RKO (cell line): ENCODE measurements at places on chromosomes 16 and 17.
A peak's percentile ranks its signal among the peaks of the same experiment; 100 is the strongest.

DNA sequence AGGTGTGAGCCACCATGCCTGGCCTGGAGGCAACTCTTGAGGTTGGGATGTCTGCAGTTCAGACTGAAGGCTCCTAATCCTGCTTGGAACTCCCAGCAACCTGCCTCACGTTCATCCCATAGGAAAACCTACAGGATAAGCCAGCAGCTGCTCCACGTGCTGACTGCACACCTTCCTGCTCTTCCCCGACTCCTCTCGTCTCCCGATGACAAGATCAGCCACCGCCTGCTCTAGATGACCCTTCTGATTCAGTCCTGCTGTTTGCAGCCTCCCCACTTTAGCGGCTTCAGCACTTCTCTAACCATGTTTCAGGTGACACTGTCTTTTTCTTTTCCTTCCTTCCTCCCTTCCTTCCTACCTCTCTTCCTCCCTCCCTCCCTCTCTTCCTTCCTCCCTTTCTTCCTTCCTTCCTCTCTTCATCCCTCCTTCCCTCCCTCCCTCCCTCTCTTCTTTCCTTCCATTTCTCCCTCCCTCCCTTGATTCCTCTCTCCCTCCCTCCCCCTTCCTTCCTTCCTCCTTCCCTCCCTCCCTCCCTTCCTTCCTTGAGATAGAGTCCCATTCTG, 61.8 kb downstream of the EMP2 start:
- DNase-seq = no peak

DNA sequence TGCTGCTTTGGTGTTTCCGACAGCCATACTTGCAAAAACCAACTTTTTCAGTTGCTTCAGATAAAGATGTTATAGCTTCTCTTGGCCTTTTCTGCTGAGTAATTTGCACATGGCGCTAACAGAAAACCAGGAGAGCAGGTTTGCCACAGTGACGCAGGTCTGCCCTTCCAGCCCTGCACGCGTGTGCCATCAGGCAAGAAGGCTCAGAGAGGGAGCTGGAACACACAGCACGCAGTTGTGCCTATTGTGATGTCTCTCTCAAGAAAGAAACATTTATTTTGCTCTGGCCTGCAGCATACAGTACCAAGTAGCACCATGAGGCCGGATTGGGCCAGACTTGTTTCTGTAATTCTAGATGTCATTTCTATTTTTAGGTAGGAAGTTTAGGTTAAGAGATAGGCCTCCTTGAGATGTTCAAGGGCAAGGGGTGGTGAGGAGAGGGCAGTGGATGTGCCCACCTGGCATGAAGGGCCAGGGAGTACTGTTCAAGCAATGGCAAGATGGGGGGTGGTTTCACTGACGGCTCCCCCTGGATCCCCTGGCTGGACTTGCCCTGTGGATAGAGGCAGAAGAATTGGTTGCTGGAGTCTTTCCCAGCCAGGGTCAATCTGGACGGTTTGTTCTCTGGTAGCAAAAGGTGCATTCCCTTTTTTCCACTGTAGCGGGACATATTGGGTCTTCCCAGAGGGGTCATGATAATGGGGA, 1.9 kb downstream of the CBX2 start:
- DNase-seq = no peak

DNA sequence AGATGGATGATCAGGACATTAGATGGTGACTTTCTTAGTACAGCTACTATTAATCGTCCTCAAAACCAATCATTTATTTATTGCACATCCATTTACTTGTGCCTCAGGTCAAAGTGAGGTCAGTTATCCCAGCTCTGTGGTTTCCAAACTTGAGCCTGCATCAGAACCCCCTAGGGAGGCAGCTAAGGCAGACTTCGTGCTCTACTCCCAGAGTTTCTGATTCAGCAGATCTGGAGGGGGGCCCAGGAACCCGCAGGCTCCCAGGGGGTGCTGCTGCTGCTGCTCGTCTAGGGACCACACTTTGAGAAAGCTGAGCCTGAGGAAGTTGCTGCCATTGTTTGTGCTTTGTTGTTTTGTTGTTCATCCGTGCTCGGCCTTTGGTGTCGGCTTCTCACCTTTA, 44.0 kb upstream of the CLEC18B start:
- no peak for DNase-seq

DNA sequence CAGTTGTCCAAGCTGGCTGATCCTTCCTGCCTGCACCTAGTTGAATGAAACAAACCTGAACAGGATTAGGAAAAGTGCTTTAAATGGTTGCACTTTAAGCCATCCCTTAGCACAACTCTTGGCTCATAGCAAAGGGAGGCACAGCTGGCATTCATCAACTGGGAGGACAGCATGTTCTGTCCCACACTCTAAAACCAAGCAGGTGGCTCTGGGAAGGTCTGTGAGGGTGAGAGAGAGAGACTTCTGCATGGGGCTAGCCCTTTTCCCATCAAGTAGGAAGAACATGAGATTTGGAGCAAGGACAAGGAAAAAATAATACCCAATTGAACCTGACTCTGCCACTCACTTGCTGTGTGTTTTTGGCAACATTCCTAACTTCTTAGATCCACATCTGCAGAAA, 140.9 kb upstream of the CCL2 start:
- no peak for DNase-seq

GRCh38 chr16:88854306-88855111, 2.2 kb downstream of the GALNS start:
- DNase-seq = no peak

GRCh38 chr17:36730857-36731490, 129.6 kb downstream of the MRM1 start:
- DNase-seq = no peak

GRCh38 chr16:68350813-68351350, 40.1 kb downstream of the PRMT7 start:
- DNase-seq = no peak

- DNase-seq = no peak
Observed at GRCh38 chr16:87436225-87437172, 44.4 kb downstream of the MAP1LC3B start.

DNA sequence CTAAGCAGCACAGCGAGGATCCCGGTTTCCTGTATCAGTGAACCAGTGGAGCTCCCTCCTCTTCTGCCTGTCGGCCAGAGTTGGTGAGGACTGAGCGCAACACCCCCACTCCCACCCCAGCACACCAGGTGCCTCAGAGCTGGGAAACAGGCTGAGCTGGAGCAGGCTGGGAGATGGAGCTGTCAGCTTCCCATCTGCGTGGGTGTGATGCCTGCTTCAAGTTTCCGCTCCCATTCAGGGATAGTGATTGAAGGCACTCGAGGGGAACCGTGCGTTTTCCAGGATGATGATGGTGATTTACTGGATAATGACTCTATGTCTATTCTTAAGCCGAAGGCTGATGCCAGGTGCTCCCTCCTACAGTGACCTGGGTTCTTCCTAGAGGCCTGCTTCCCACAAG, 144.5 kb downstream of the TMEM132E start:
- DNase-seq = no peak

GRCh38 chr17:44197980-44198720, 1.5 kb downstream of the ATXN7L3 start:
- DNase-seq = peak; percentile 76

GRCh38 chr16:68935008-68935407, 91.7 kb downstream of the TANGO6 start:
- no peak for DNase-seq

- no peak for DNase-seq
Observed at GRCh38 chr17:20071824-20072691, 62.9 kb downstream of the SPECC1 start.

GRCh38 chr17:61444831-61445230, 7.4 kb upstream of the TBX4 start:
- no peak for DNase-seq

- DNase-seq = no peak
Observed at GRCh38 chr17:2393954-2394749, 6.7 kb downstream of the MNT start.

GRCh38 chr17:16379654-16380053, 1.2 kb upstream of the UBB start:
- DNase-seq = no peak

DNA sequence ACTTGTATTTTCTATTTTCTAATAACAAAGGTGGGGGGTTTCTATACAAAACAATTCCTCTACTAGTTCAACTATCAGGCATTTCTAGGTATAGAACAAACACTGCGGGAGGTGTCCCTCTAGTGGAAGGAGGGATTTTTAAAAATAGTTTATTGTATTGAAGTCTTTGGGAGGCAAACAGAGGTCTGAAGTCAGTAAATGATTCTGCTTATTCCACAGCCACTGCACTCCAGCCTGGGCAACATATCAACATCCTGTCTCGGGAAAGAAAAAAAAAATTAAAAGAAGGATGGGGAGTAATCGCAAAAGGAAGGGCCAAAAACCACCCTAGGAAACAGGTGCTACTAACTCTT, 648 bp upstream of the ERCC4 start:
- DNase-seq = peak; percentile 71

DNA sequence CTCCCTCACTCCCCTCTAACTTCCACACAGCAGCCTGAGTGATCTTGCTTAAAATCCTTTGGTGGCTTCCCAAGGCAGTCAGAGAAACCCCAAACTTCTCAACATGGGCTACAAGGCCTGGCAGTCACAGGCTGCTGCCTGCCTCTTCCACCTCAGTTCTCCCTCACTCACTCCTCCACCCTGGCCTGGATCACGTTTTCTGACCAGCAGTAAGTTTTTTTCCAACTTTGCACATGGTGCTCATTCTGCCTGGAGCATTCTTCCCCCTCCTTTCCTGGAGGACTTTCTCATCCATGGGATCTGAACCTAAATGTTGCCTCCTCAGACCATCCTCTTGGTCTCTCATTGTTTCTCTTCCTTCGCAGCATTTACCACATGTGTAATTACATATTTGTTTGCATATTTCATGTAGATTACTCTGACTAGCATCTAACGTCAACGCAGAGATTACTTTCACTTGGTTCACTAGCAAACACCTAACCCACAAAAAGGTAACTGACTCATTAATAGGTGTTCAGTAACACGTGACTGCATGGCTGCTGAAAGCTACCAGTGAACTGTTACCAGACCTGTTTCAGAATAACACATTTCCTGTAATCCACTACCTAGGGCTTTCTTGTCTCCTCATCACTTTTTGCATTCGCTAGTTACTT, 17.1 kb downstream of the GNA13 start:
- DNase-seq = no peak

- DNase-seq = no peak
Observed at GRCh38 chr17:82876602-82877379, 37.0 kb upstream of the ZNF750 start.

GRCh38 chr16:67506468-67506867, 22.2 kb upstream of the RIPOR1 start:
- no peak for DNase-seq

DNA sequence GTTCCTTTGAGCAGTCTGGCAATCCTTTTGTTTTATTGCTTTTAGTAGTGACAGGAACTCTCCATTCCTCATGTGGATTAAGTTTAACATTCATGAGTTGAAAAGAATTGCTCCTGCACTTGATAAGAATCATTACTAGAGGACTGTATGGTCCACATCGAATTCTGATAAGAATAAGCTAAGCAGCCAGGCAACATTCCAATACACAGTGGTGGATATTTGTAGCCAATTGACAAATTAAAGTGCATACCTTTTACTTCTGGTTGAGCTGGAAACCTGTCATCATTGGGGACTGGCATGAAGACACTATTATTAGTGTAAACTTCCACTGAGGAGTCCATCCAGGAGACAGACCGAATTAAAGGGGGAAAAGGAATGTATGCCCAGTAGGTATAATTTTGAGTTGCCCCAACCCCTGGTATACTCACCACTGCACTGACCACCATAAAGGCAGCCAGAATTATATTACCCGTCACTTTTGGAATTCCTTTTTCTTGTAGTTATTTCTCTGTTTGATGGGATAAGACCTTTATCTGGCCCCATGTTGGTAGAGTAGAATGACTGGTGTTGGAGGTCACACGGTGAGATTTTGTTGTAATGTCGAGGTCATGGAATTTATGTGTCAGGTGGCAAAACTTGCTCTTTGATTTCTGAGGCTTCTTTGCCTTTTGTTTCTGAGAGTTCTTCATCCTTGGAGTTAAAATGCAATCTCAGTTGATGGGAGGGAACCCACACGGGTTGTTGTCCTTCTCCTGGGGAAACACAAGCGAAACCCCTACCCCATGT, 72.1 kb upstream of the ARL4D start:
- DNase-seq = no peak

- no peak for DNase-seq
Observed at GRCh38 chr16:84976644-84977400, 34.5 kb downstream of the ZDHHC7 start.

DNA sequence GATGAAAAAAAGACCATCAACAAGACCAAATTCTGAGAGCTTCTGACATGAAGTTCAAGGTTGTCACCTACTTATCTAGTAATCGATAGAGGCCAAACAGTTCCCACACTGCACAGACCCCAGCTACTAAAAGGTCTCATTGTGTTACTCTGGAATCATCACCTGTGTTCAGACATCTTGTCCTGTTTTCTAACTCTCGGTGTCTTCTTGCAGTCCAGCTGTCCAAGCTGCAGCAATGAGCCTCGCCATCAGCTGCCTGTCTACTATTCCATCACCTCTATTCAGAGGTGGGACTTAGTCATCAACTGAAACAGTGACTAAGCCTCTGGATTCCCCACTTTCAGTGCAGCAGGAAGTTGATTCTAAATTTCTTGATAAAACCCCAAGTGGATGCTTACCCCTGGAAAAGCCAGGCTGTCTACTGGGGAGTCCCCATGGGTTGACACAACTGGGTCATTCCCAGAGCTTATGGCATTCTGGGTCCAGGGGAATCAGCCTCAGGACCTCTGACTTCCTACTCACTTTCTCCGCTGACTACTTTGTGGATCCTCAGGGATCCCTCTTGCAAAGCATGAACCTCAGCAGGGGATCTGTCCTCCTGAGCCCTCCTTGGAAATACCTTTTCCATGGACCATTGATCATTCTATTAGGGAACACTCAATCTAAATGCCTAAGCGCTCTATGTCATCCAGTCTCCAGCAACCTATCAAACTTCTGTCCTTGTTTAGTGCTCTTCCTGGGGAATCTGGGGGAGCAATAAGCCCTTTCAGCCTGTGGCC, 46.5 kb downstream of the HNF1B start:
- peak; percentile 38 for DNase-seq

DNA sequence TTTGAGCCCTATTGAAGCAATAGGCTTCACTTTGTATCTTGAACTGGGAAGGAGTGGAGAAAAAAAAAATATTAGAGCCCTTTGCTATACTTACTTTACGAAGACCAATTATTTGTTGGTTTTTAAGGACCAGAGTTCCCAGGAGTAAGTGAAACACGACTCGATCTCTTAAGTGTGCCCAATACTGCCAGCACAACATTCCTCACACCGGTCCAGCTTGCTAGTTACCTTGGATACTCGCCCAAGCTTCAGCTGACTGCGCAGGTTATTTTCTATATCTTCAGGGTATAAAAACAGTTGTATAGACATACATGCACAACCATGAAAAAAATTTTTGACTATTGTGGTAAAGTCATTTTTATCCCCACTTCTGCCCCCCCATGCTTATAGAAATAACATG, 72.1 kb downstream of the RPTOR start:
- no peak for DNase-seq

GRCh38 chr17:45640141-45640850, 143.8 kb upstream of the CRHR1 start:
- peak; percentile 68 for DNase-seq

GRCh38 chr17:11948789-11949188, 48.5 kb downstream of the ZNF18 start:
- DNase-seq = peak; percentile 46
